ENCODE measurements at places on chromosomes 6 and 20.

- peak; percentile 86 for DNase-seq
These were observed 52.8 kb downstream of the MRPL14 start for GRCh38 chr6:44074439-44074812.

DNA sequence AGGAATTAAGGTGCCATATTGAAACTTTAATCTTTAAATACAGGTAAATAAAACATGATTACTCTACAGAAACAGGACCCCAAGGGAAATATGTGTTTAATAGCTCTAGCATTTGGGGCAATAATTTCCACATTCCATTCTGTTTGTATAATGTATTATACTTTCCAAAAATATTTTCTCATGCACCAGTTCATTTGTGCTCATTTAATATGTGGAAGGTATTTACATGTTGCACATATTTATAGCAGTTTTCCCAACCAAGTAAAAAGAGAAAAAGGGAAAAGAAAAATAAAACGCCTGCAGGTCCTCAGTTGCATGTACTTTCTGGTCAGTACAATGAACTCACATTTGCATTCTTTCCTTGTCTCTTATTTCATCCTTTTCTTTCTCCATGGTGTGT, 129.5 kb upstream of the SULF2 start:
- no peak for DNase-seq

DNA sequence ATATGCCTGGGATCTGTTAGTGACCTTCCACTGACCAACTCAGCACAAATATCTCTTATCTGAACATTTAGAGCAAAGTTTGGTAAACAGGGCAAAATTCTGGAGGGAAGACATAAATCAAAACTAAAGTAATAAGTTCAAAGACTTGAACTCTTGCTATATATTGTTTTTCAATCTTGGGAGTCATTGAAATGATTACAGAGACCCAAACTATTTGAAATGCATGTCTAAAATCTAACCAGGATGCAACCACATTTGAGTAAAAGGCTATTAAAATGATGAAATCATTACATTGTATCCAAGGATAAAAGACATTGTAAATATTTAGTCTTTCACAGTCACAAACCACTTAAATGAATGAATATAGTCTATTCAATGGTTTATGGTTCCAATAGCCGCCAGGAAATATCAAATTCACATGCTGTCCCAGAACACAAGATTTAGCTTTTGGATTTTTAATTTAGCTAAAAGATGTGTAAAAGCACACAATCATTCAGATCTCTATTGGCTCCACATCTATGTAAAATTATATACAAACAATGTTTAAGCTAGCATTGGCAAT, 256.6 kb upstream of the EPHA7 start:
- DNase-seq, result no peak

GRCh38 chr20:1535420-1536175, 21.9 kb downstream of the SIRPD start:
- no peak for DNase-seq

DNA sequence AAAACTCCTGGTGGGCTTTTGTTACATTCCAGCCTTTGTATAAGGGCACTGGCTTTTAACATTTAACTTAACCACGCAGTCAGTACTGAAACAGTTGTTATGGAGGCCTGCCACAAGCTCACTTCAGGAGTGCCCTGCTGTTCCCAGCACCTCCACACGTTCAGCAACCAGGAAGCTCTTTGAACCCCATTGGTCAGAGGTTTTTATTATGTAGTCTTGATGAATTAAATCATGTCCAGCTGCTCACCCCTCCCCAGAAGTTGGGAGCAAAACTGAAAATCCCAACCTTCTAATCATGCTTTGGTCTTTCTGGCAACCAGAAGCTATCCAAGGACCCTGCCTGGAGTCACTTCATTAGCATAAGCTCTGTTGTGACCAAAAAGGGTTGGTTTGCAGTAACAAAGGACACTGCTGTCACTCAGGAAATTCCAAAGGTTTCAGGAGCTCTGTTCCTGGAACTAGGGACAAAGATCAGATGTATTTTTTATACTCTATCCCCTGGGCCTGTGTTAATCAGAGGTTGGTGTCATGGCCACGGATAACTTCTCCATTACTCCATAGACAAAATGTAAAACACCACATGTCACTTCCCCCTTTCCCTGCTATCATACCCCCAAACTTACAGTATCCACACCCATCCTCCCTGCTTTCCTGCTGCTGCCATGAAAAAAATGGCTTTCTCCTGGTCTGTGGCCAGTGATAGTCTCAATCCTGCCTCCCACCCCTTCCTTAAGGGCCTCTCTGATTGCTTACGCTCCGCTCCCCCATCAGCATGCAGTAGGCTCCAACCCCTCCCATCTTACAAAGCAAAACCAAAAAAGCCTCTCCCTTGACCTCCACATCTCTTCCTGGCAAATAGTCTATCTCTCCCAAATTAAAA, 3.1 kb downstream of the ARMC12 start:
- DNase-seq, result no peak

- DNase-seq, result no peak
These were observed 138.0 kb downstream of the GJA1 start for GRCh38 chr6:121573481-121573880.

DNA sequence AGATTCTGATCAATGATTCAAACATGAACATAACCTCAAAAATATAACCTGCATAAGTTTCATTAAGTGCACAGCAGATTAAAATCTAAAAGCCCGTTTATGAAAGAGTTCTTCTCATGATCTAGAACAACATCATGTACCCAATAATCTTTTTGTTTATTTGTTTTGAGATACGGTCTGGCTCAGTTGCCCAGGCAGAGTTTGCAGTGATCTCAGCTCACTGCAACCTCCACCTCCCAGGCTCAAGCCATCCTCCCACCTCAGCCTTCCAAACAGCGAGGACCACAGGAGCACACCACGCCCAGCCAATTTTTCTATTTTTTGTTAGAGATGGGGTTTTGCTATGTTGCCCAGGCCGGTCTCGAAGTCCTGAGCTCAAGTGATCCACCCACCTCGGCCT, 149.7 kb downstream of the CDK19 start:
- DNase-seq, result no peak

DNA sequence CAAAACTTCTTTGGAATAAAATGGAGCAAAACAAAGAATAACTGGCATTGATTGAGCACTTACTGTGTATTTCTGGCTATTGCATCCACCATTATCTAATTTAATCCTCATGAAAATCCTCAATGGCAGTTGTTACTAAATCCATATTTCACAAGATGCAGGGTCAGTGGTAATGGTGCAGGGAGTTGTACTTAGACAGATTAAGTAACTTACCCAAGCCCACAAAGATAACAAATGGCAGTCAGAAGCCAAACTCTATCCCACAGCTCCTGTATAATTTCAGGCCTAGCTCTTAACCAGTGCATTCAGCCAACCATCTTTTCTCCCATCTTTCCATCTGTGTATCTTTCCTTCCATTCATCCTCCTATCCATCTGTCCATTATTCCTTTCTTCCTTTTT, 29.3 kb upstream of the SSTR4 start:
- DNase-seq, result no peak

GRCh38 chr20:34708621-34709043, 4.5 kb downstream of the TP53INP2 start:
- DNase-seq, result peak; percentile 28

GRCh38 chr6:152154559-152155356, 347.3 kb downstream of the ESR1 start:
- no peak for DNase-seq

- DNase-seq, result no peak
These were observed 42.6 kb upstream of the IFNGR1 start for GRCh38 chr6:137261761-137262160.

DNA sequence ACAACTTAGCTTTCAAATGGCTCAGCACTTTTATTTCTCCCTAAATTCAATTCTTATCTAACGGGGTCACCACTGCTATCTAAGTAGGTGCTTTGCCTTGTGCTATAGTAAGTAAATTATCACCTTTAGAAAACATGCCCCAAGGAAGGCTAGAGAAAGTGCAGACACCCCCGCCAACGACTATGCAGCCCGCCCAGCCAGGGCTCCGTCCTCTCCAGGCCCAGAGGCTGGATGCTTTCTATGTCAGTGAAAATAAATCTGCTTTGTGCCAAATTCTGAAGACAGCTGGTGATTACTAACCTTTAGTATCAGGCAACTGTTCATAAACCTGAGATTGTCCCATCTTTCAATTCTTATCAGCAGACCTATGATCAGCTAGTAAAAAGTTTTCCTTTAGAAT, 14.3 kb downstream of the KIAA0319 start:
- no peak for DNase-seq

- DNase-seq, result peak; percentile 78
These were observed 37.5 kb upstream of the LCA5 start for GRCh38 chr6:79574630-79575225.

GRCh38 chr6:13400772-13401171, 72.4 kb upstream of the TBC1D7 start:
- DNase-seq, result no peak

DNA sequence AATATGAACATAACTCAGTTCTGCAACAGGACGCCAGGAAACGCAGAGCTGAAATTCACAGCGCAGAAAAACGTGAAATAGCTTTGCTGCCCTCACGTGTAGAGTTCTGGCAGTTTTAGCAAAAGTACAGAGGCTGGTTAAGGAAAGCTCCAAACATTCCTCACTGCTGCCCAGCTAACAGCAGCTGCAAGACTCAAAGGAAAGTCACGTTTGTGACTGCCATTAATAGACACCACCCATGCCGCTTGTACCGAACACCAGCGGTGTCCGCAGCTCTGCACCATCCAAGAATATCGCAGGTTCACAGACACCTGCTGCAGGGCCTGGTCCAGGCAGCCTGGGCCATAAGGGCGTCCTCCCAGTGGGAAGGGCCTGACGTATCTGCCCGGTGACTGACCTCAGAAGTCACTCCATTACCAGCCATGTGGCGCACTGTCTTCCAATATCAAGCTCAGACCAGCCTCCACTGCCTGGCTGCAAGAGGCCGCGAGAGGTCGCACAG, 61.4 kb downstream of the WDR27 start:
- peak; percentile 77 for DNase-seq

- peak; percentile 10 for DNase-seq
These were observed 31.5 kb upstream of the IRAK1BP1 start for GRCh38 chr6:78835817-78836216.

DNA sequence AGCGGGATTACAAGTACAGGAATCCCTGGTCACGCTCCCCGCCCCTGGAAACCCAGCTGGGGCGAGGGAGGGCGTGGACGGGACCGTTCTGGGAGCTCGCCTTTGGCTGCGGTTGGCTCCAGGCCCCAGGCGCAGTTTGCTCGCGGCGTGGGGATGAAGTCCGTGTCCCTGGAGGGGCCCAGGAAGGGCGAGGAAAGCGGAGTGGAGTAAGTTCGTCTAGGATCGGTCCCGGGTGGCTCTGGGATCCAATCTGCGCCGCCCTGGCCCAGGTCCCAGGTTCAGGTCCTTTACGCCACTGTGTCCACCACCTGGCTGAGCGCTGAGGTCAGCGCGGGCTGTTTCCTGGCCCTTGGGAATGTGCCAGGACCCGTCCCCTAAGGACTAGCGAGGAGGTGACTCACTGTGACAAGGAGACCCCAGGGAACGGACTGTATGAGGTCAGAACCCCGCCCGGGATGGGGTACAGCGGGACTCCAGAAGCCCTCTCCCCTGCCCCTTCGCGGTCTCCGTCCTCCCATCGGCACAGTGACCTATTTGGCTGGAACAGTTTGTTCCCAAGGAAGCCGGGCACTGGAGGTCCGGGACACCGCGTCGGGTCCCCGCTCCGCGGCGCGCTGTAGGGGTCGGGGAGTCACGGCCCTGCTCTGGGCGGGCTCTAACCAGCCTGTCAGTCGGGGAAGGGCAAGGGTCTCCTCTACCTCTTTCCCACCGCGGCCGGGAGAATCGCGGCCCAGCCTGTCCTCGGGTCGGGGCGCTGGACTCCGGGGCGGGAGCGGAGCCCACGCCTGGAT, 724 bp downstream of the CDKN1A start:
- DNase-seq, result peak; percentile 44

- no peak for DNase-seq
These were observed 7.0 kb downstream of the ZGPAT start for GRCh38 chr20:63714858-63715257.

- DNase-seq, result no peak
These were observed 20.3 kb downstream of the ZSCAN31 start for GRCh38 chr6:28315628-28316027.

DNA sequence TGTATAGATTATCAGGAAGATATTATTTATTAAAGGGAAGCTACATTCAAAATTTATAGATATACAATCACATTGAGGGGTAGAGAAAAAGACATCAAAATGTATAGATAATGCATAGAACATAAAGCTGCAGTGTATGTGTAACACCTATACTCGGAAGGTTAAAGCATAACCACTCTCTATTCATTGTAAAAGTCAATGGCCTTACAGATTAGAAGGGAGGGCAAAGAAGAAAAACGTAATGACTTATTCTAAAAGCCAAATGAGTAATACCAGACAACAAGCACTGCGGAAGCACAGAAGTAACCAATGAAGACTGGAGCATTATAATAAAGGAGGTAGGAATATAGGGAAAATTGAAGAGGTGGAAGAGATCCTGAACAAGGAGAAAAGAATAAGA, 11.3 kb downstream of the HBS1L start:
- DNase-seq, result no peak

DNA sequence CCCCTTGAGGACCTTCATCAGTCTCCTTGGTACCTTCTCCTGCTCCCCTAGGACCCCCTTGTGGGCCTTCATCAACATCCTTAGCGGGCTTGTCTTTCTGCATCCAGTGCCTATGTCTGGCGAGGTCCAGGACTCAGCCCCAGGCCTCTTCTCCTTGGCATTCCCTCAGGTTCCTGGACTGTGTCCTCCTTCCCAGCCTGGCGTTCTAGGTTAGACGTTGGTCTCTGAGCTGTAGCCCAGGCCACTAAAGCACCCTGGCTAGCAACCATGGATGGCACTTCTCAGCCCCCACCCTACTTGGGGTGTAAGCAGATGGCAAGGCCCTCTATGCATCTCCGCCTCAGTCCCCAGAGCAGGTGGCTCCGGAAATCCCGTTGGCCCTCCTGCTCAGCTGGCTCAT, 51.5 kb upstream of the NNAT start:
- no peak for DNase-seq

- no peak for DNase-seq
These were observed 450.0 kb downstream of the PTPRT start for GRCh38 chr20:42739683-42740082.

Data from fibroblast of skin of abdomen (primary cell).